ENCODE measurements at places on chromosomes 12 and 14.
A peak's percentile ranks its signal among the peaks of the same experiment; 100 is the strongest.

- no peak for DNase-seq
Measured at GRCh38 chr14:73630009-73630780, 14.6 kb upstream of the DNAL1 start.

GRCh38 chr14:36212577-36212976 lies 36.1 kb upstream of the PTCSC3 start:
- no peak for DNase-seq

- DNase-seq, result peak; percentile 31
Measured at GRCh38 chr14:73712540-73713180, 1.5 kb downstream of the PNMA1 start.

GRCh38 chr12:116201908-116202307 lies 75.6 kb downstream of the MED13L start:
- no peak for DNase-seq

DNA sequence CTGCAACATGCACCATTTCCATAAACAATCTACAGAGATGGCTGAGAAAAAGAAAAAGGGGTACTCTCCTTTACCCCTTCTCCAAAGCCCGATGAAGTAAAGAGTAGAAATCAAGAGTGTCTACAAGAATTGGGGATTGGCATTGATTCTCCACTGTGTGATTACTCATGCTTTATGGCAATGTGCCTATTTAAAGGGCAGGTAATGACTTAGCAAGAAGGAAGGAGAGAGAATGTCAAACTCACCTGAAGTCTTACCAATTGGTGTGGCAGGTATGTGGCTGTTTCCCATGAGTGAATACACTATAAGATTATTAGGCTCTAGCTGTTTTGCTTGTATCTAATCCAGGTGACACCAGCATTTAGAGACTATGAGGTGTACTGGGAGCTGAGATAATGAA lies 275.3 kb downstream of the CCER1 start:
- DNase-seq, result no peak

- no peak for DNase-seq
Measured at GRCh38 chr12:52613384-52614030, 4.9 kb downstream of the KRT73 start.

DNA sequence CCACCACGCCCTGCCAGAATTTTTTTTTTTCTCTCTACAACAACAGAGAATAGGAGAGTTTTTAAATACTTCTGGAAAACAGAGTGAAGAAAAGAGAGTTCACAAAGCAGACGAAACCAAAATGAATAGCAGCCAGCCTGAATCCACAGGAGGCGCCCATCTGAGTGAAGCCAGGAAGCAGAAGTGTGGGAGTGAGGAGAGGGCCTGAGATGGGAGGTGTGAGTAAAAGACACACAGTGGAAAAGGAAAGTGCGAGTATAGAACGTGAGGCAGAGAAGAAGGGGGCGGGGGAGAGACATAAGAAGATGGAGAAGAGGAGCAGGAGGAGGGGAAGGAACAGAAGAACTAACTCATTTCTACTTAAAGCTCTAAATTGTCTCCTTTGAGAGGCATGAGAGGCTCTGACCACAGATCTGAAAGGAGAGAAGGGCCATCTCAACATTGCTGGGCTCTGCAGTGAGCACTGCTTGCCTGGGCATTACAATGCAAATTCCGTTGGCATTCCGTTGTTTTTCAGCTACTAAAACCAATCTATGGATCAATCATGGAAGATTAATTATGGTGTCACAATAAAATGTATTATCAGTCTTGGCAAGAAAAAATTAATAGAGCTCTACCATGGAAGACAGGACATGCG lies 140.1 kb upstream of the CPSF6 start:
- no peak for DNase-seq

GRCh38 chr14:64598404-64598803 lies 48.6 kb downstream of the PPP1R36 start:
- DNase-seq, result no peak

GRCh38 chr12:23834076-23834475 lies 115.4 kb downstream of the SOX5 start:
- no peak for DNase-seq

DNA sequence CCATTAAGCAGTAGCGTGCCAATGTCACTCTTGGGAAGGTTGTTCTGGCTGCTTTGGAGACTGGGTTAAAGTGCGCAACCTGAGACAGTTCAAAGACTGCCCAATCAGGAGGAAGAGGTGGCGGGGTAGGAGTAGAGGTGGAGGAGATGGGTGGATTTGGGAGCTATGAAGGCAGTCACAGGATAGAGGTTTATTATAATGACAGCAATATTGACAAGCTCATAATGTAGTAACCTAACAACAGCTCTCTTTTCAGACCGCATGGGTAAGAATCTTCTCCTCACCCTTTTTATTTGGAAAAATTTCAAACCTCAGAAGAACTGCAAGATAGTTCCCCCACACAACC lies 5.3 kb upstream of the PSMD9 start:
- no peak for DNase-seq

- no peak for DNase-seq
Measured at GRCh38 chr12:112386726-112387125, 4.5 kb upstream of the HECTD4 start.
